ENCODE measurements at places on chromosomes 6 and 20. TPM values are rescaled to one million over a fixed set of nuclear protein-coding genes. Genes with fewer than 3 reads are reported as not detected.

- H3K36me3 ChIP-seq: no peaks in the 10 kb centered on the region
- peaks cover 16% of the 10 kb centered on the region for H3K27me3 ChIP-seq
- peaks cover 26% of the 10 kb centered on the region for H3K4me1 ChIP-seq
- no peak for DNase-seq
- H3K27ac ChIP-seq: no peak overlapping the region
These were observed 202.6 kb upstream of the HEY2 start for GRCh38 chr6:125546841-125547251.

- H3K27me3 ChIP-seq: peaks cover 96% of the 10 kb centered on the region
- peak; percentile 50 for DNase-seq
- no peaks in the 10 kb centered on the region for H3K36me3 ChIP-seq
- no peak within 1 kb of the TSS for H3K27ac ChIP-seq
- H3K4me1 ChIP-seq: peaks cover 20% of the 10 kb centered on the region
- peak within 1 kb of the TSS; percentile 86 for H3K4me3 ChIP-seq
These were observed at the start of gene NT5E for GRCh38 chr6:85449818-85450759. NT5E (plus strand) TSS chr6:85450083; CDS start chr6:85450140, 57 bp downstream.

DNA sequence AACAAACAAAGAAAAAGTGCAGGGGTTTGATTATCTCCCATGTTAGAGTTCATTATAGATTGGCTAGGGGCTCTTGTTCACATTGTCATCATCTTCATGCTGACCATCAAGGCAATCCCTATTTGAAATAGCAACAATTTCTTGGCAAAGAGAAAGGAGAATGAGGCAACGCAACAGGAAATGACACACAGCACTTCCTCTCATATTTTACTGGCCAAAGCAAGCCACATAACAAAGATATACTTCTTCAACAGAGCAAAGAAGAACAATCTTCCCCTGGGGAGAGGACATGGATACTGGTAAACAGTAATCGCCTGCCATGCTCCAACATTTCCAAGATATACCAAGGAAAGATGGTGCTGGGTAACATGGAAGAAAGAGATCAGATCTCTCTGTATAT lies 29.8 kb downstream of the EPM2A start:
- no peak for DNase-seq
- H3K27ac ChIP-seq: no peak overlapping the region
- H3K36me3 ChIP-seq: peaks cover 4% of the 10 kb centered on the region
- no peak overlapping the region for H3K4me3 ChIP-seq
- H3K27me3 ChIP-seq: no peaks in the 10 kb centered on the region
- H3K4me1 ChIP-seq: no peaks in the 10 kb centered on the region

The CAP2 gene
- 24.3 TPM for total RNA-seq

- H3K4me1 ChIP-seq: peaks cover 57% of the 10 kb centered on the region
- H3K27ac ChIP-seq: peak overlapping the region; percentile 16
- H3K27me3 ChIP-seq: no peaks in the 10 kb centered on the region
- no peaks in the 10 kb centered on the region for H3K36me3 ChIP-seq
- DNase-seq: no peak
- peak overlapping the region; percentile 17 for H3K4me3 ChIP-seq
These were observed 36.4 kb downstream of the PLAGL1 start for GRCh38 chr6:143971482-143972205.

DNA sequence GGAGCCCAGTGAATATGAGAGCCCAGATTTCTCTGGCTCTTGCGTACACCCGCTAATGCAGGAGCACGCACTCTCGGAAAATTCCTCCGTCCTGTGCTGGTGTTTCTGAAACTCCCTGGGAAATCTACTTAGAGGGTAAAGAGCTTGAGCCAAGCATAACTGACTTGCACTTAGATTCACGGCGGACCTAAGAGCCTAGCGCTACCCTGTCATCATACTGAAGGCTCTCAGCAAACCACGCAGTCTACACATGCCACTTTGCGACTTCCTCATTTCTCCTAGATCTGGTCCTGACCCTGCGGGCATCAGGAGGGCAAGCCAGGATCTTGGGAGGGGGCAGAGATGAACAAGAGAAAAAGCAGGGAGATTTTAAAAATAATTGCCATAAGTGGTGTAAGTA lies 324.7 kb downstream of the CD83 start:
- H3K27me3 ChIP-seq: peaks cover 37% of the 10 kb centered on the region
- H3K4me3 ChIP-seq: no peak overlapping the region
- peaks cover 33% of the 10 kb centered on the region for H3K4me1 ChIP-seq
- no peaks in the 10 kb centered on the region for H3K36me3 ChIP-seq
- no peak for DNase-seq

GRCh38 chr20:47070176-47070575 lies 175.5 kb downstream of the EYA2 start:
- H3K4me1 ChIP-seq: peaks cover 10% of the 10 kb centered on the region
- H3K36me3 ChIP-seq: peaks cover 16% of the 10 kb centered on the region
- H3K4me3 ChIP-seq: no peak overlapping the region
- no peaks in the 10 kb centered on the region for H3K27me3 ChIP-seq
- H3K27ac ChIP-seq: no peak overlapping the region
- DNase-seq: no peak

GRCh38 chr20:53786445-53787267 lies 193.0 kb upstream of the ZNF217 start:
- no peaks in the 10 kb centered on the region for H3K27me3 ChIP-seq
- H3K4me1 ChIP-seq: peaks cover 27% of the 10 kb centered on the region
- no peaks in the 10 kb centered on the region for H3K36me3 ChIP-seq
- no peak for DNase-seq
- peak overlapping the region; percentile 21 for H3K27ac ChIP-seq

- H3K27ac ChIP-seq: no peak overlapping the region
- peaks cover 3% of the 10 kb centered on the region for H3K36me3 ChIP-seq
- no peak for DNase-seq
- no peak overlapping the region for H3K4me3 ChIP-seq
- no peaks in the 10 kb centered on the region for H3K27me3 ChIP-seq
- H3K4me1 ChIP-seq: no peaks in the 10 kb centered on the region
These were observed 61.6 kb downstream of the IRF4 start for GRCh38 chr6:453152-453551.

The WFDC5 gene
- total RNA-seq: not detected

The BPIFA2 gene
- total RNA-seq: not detected

GRCh38 chr20:836190-836589 lies 2.7 kb downstream of the FAM110A start:
- H3K27me3 ChIP-seq: peaks cover 29% of the 10 kb centered on the region
- DNase-seq: no peak
- H3K27ac ChIP-seq: no peak overlapping the region
- H3K4me1 ChIP-seq: peaks cover 20% of the 10 kb centered on the region
- peaks cover 3% of the 10 kb centered on the region for H3K36me3 ChIP-seq

GRCh38 chr6:169866668-169867521 lies 115.5 kb downstream of the ERMARD start:
- no peaks in the 10 kb centered on the region for H3K27me3 ChIP-seq
- H3K27ac ChIP-seq: no peak overlapping the region
- no peak for DNase-seq
- no peaks in the 10 kb centered on the region for H3K4me1 ChIP-seq
- no peak overlapping the region for H3K4me3 ChIP-seq

DNA sequence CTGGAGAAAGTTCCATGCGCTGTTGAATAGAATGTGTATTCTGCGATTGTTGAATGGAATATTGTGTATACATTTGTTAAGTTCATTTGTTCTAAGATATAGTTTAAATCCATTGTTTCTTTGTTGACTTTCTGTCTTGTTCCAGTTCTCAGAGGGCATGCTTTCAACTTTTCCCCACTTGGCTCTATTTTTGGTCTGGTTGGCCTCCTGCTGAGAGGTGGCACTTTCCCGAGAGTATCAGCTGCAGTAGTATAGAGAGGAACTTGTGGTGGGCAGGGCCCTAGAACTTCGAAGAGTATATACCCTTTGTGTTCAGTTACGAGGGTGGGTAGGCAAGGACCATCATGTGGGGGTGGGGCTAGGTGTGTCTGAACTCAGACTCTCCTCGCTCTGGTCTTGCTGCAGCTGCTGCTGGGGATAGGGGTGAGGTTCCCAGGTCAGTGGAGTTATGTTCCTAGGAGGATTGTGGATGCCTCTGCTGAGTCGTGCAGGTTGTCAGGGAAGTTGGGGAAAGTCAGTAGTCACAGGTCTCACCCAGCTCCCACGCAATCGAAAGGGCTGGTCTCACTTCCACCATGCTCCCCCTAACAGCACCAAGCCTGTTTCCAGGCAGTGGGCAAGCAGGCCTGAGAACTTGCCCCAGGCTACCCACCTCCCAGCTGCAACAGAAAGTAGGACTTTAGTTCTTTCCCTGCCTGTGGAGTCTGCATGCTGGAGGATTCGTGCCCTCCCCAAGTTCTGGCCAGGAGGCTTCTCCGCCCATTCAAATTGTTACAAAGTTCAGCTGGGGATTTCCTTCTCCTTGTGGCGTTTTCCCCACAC lies 118.9 kb upstream of the SSTR4 start:
- no peak for DNase-seq
- peaks cover 4% of the 10 kb centered on the region for H3K36me3 ChIP-seq
- H3K4me3 ChIP-seq: no peak overlapping the region
- H3K27me3 ChIP-seq: peaks cover 31% of the 10 kb centered on the region

DNA sequence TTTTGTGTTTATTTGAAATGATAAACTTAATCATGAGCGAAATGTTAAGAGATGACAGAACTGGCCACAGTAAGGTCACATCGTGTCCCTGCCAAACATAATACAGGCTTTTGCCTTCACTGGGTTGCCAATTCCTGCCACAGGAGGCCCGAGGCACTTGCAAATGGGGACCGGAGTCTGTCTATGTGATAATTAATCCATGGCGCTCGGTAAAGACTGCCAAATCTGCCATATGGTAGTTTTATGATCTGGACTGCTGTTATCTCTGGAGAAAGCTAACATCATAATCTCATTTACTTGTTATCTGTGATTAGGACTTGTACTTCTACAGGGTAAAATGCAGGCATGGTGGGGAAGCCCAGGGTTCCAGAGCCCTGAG lies 170.5 kb upstream of the TSHZ2 start:
- no peak overlapping the region for H3K27ac ChIP-seq
- peaks cover 7% of the 10 kb centered on the region for H3K27me3 ChIP-seq
- H3K36me3 ChIP-seq: no peaks in the 10 kb centered on the region

DNA sequence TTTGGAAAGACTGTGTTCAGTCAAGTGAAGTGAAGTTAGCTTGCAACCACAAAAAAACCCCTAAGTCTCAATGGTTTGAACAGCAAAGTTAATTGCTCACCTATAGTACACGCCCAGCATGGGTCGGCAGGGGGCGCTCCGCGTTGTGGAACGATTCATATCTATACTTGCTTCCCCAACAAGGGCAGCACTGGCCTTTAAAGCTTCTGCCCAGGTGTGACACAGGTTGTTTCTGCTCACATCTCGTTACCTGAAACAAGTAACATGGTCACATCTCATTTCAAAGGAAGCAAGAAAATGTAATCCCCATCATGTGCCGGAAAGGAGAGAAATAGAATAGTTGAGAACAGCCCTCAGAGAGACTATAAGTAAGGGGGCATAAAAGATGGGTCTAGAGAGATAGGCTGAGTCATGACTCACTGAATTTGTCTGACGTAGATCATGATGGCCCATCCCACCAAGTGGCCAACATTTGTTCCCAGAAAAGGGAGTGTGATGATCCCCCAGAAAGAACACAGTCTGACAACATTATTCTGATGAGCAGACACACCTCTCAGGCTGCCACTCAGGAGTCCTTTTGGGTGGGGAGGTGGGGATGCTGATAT lies 29.0 kb downstream of the HNF4A start:
- peaks cover 12% of the 10 kb centered on the region for H3K27me3 ChIP-seq
- peaks cover 9% of the 10 kb centered on the region for H3K4me1 ChIP-seq
- no peak overlapping the region for H3K27ac ChIP-seq
- H3K36me3 ChIP-seq: no peaks in the 10 kb centered on the region

GRCh38 chr6:139583420-139583819 lies 209.0 kb upstream of the CITED2 start:
- H3K4me1 ChIP-seq: peaks cover 18% of the 10 kb centered on the region
- no peaks in the 10 kb centered on the region for H3K27me3 ChIP-seq
- no peak overlapping the region for H3K4me3 ChIP-seq
- H3K27ac ChIP-seq: no peak overlapping the region
- no peaks in the 10 kb centered on the region for H3K36me3 ChIP-seq

DNA sequence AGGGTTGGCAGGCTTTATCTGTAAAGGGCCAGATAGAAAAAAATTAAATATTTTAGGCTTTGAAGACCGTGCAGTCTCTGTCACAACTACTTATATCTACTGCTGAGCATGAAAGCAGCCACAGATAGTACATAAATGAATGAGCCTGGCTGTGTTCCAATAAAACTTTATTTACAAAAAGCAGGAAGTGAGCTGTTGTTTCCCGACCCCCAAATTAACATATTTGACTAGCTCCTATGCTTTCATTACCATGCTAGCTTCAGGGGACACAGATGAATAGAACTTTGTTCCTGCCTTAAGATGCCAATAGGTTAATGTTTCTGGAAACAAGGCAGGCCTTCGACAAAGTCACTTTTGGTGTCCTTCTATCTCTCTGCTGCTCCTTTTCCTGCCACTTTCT lies 1058.0 kb upstream of the FLRT3 start:
- H3K4me3 ChIP-seq: no peak overlapping the region
- no peak for DNase-seq
- no peaks in the 10 kb centered on the region for H3K36me3 ChIP-seq
- H3K27me3 ChIP-seq: no peaks in the 10 kb centered on the region
- H3K4me1 ChIP-seq: peaks cover 18% of the 10 kb centered on the region
